GM13976 (cell line): ENCODE measurements at places on chromosomes 5 and 9.

DNA sequence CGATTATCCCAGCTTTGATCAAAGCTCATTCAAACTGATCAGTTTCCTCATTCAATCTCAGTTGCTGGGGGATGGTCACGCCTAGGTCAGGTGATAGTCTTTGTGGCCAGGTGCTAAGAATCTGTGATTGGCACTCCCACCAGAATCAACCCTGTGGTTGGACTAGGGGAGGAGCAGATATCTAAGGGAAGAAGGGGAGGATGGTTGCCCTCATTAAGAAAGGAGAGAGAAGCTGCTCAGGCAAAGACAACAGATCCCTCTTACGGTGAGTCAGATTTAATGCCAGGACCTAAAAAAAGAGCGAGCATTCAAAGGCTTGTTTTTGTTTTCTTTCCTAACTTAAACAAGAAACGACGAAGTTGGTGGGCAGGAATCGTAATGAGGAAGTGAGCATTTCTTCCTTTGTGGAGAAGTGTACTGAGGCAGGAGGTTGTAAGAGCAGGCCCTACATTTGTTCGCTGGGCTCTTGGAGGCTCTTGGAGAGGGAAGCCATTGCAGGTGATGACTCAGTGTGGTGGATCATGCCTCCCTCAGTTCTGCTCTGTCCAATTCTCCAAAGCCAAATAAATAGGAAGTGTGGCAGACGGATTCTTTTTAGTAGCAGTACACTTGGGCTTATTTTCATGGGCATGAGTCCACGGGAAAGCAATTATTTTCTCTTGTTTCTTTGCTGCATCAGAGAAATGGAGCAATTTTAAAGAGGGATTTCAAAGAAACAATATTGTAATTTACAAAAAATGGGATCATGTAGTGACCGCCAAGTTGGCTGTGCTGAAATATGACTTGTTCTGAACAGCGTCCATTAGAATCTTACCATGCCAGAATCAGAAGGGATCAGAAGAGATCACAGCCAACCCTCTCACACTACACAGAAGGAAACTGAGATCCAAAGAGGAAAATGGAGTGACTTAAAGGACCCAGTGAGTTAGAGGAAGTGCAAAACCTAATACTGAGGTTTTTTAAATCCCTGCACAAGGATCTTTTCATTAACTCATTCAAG is 18.7 kb upstream of the TGFBR1 start:
- DNase-seq, result no peak

GRCh38 chr9:135410421-135410820 is 69.2 kb upstream of the PPP1R26 start:
- no peak for DNase-seq

- DNase-seq, result no peak
These were observed 9.1 kb upstream of the MVB12B start for GRCh38 chr9:126317513-126317912.

GRCh38 chr9:32589083-32589723 is 16.2 kb upstream of the NDUFB6 start:
- peak; percentile 49 for DNase-seq

- no peak for DNase-seq
These were observed 326 bp downstream of the RIGI start for GRCh38 chr9:32525709-32526030.

DNA sequence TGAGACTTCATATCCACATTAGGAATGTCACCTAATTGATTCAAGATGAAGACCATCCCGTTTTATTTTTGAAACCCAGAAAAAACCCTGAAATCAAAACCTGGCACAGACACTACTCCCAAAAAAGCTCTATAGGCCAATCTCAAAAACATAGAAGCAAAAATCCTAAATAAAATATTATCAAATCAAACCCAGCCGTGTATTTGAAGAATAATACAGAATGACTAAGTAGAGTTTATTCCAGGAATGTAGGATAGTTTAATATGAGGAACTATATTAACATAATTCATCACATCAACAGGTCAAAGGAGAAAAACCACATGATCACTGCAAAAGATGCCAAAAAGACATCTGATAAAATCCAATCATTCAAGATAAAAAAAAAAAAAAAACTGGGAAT is 167.1 kb downstream of the ACTL7B start:
- DNase-seq, result no peak

DNA sequence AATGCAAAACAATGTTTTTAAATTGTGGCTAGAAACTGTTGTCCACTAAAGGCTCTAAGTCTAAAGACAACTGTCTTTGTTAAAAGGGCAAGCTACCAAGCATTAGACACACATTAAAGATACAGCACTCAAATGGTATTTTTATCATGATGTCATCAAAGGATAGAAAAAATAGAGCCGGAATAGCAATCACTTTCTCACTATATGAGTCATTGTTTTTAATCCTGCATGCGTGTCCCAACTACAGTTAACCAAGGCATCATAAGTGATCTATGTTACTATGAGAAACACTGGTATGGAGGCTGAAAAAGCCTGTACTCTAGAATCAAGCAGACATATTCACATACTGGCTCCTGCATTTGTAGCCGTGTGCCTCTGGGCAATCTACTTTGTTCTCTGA is 1.9 kb upstream of the PJA2 start:
- no peak for DNase-seq

DNA sequence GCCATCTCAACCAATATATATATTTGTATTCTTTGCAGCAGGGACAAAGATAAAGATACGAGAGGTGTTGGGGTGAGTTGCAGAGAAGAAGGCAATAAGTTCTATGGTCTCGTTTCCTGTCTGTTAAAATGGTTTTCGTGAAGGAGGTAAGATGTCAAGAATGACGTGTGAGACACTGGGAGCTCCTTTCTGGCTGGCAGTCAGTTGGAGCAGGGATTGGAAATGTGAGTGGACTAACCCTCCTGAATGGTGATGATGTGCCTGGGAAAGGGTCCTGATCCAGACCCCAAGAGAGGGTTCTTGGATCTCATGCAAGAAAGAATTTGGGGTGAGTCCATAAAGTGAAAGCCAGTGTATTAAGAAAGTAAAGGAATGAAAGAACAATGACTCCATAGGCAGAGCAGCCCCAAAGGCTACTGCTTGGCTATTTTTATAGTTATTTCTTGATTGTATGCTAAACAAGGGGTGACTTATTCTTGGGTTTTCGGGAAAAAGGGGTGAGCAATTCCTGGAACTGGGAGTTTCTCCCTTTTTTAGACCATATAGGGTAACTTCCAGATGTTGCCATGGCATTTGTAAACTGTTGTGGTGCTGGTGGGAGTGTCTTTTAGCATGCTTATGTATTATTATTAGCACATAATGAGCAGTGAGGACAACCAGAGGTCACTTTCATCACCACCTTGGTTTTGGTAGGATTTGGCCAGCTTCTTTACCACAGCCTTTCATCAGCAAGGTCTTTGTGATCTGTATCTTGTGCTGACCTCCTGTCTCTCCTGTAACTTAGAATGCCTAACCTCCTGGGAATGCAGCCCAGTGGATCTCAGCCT is 53.7 kb downstream of the SPATA31C2 start:
- DNase-seq, result no peak

- no peak for DNase-seq
These were observed 77.7 kb downstream of the ANKH start for GRCh38 chr5:14793851-14794250.

DNA sequence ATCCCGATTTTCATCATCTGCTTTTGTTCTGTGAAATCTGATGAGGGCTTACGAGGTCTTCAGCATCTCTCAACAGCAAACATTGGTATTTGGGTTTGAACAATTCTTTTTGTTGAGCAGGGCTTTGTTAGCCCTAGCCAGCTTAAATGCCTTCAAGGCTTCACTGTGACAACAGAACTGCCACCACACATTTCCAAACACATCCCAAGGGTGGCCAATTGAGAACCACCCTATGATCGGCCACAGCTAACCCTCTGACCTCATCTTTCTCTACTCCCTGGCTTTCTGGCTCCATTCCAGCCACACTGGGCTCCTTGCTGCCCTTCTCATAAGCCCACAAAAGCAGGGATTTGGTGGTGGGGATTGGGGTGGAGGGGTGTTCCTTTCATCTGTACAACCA is 17.6 kb downstream of the MTX3 start:
- DNase-seq, result no peak

DNA sequence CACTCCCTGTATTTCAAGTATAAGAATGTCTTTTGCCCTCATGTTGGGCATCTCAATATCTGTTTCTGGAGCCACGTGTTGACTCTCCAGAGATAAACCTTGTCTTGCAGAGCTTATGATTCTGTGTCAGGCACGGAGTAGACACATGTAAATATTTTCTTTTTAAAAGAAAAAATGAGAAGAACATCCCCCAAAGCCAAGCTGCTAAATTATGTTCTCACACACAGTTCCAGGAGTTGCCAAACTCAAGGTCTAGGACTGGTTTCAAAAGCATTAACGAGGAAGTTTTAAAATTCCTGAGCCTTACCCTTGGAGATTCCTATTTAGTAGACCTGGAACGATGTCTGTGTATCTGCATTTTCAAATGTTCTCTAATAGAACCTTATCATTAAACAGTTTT is 1228.3 kb upstream of the WWC1 start:
- DNase-seq, result no peak

- peak; percentile 10 for DNase-seq
These were observed 44.7 kb upstream of the DMAC1 start for GRCh38 chr9:7844242-7844641.

- DNase-seq, result no peak
These were observed 6.3 kb downstream of the FGF18 start for GRCh38 chr5:171425596-171426244.

DNA sequence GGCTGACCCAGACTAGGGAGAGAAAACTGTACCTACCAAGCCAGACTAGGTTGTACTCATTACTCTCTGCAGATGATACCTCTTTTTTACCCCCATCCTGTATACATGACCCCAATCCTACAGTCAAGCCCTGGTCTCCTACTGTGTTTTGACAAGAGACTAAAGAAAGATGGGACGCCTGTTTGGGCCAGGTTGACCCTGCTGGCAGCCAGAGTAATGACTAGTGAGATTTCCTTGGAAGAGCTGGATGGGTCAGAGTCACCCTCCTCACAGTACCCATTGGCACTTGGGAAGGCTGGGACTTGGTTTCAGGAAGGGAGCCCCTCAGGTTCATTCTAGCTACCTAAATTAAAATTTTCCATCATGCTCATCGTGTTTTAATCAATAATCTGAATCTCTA is 89.7 kb upstream of the NR4A3 start:
- DNase-seq, result no peak

DNA sequence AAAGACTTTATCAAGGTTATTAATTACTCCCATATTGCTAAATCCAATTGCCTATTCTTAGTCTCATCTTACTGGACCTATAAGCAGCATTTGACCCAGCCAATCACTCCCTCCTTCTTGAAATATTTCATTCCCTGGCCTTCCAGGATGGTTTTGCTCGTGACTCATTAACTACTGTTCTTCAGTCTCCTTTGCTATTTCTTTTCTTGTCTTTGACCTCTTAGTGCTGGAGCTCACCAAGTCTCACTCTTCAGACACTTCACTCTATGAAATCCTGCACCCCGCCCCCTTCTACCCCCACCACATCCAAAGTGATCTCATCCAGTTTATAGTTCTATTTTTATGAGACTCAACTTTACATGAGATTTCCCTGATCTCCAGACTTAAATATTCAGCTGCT is 803.1 kb upstream of the WWC1 start:
- DNase-seq, result no peak

DNA sequence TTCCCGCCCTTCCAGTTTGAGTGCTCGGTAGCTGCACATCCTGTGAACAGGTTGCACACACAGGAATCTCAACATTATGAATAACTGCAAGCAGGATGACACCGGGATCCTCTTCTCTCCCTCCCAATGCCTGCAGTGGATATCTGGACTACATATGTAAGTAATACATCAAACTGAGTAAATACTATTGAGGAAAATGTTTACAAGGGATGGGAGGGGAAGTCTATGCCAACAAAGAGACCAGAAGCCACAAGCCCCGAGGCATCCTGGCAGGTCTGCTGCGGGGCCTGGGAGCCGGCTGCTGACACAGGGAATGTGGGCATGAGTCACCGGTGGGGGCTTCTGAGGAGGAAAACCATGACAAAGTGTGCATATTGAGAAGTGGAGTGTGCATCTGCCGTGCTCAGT is 8.6 kb upstream of the ANKRD33B start:
- DNase-seq, result no peak

DNA sequence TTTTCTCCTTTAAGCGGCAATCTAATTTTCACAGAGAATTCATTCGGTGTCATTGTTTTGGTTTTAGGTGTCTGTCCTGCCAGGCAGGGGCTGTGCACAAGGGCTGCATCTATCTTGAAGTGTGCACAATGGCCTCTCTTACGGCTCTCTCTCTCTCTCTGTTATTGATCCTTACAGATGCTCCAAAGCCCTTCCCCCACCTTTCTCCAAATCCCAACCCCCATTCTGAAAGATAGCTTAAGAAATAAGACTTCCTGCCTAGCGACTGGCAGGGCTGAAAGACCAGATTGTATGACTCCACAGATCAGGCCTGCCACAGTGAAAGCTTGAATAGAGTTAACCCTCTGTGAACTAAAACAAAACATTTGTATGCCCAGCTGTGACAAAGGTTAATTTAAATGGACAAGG is 86.5 kb upstream of the NR5A1 start:
- no peak for DNase-seq

GRCh38 chr9:131728961-131729360 is 10.9 kb downstream of the RAPGEF1 start:
- no peak for DNase-seq

GRCh38 chr9:114532561-114533237 is 27.4 kb upstream of the WHRN start:
- no peak for DNase-seq

DNA sequence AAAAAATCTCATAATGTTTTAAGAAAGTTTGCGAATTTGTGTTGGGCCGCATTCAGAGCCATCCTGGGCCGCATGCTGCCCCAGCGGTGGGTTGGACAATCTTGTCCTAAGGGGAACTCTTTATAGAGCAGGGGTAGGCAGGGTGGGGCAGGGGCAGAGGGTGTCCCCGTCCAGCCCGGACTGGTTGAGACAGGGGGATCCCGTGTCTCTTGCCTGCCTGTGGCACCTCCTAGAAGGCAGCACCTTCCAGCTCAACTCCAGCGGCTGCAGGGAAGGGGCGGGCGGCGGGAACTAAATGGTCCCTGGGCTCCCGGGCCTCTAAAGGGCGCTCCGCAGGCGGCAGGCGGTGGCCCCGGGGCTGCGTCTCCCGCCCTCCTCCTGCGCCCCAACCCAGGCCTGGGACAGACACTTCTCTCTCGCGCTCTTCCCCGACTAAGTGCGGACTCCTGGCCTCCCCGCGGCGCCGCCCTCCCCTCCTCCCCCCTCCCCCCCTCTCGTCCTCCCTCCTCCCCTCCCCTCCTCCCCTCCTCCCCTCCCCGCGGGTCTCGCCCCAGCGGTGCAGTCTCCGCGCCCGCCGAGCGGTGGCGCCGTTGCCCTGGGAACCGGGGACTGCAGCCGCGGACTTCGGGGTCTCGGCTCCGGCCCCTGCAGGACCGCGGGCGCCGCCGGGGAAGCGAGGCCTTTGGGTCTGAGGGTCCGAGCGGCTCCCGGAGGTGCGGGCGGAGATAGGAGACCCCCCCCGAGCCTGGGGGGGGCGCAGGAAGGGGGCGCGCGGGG is 132.6 kb downstream of the MRPL36 start:
- DNase-seq, result peak; percentile 82

GRCh38 chr9:91812191-91812590 is 137.8 kb downstream of the ROR2 start:
- no peak for DNase-seq
